Stimulated activated effector memory CD8-positive, alpha-beta T cell treated with anti-CD3 and anti-CD28 coated beads, Interleukin-12 subunit alpha, Interleukin-12 subunit beta, amount 100 ng/mL, for 72 hours (primary cell): ENCODE measurements at places on chromosomes 3 and 15.

DNA sequence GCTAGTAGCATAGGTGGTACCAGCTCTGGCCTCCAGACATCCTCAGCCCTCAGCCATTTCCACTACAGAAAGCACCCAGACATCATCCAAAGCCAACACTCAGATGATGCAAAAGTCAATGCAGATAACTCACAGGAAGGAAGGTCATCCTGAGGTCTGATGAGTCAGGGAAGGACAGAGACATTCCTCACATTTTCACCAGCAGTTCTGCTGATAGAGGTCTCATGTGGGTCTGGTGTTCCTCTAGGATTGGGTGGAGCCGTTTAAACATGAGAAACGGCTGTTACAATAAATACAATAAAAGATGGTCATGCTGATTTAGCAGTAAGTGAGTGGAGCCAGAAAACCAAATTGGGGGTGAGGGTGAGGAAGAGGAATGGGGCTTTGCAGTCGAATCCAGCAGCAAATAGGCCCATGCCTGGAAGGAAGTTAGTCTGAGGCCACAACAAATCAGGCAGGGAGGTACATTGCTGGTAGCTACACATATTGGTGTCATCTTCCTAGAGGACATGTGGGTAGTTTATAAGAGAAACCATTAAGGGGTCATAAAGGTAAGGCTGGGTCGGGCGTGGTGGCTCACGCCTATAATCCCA lies 33.3 kb upstream of the FLNB start:
- no peak for DNase-seq

GRCh38 chr15:91855684-91856489 lies 2.4 kb downstream of the SLCO3A1 start:
- no peak for DNase-seq

GRCh38 chr15:51004103-51004551 lies 90.6 kb downstream of the TNFAIP8L3 start:
- no peak for DNase-seq

GRCh38 chr3:62659660-62660059 lies 215.6 kb downstream of the CADPS start:
- DNase-seq = no peak

DNA sequence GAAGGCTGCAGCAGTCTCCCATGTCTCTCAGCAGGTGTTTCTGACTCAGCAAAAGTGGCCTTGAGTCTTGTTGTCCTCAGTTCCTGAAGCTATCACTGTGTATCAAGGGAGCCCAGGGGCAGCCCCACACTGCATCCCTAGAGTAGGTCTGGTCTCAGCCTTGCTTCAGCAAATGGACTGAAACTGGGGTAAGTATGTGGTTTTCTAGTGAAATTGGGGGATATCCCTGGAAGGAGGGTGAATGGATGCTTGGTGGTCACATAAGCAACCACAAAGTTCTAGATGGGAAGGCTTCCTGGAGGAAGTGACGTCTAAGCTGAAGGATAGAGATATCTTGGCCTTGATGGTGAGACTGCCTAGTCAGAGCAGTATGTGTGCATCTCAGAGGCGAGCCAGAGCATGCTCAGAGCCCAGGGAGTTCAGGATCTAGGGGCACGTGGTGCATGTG lies 38.4 kb downstream of the TMEM158 start:
- no peak for DNase-seq

- no peak for DNase-seq
Observed at GRCh38 chr3:18830087-18830486, 318.2 kb upstream of the KCNH8 start.
